ENCODE measurements at places on chromosomes 12 and 14. TPM values are rescaled to one million over a fixed set of nuclear protein-coding genes. Genes with fewer than 3 reads are reported as not detected.

GRCh38 chr12:27900920-27901879, 71.3 kb downstream of the PTHLH start:
- H3K4me3 ChIP-seq = no peak overlapping the region
- H3K36me3 ChIP-seq = no peaks in the 10 kb centered on the region
- H3K27me3 ChIP-seq = no peaks in the 10 kb centered on the region
- no peak overlapping the region for H3K27ac ChIP-seq
- DNase-seq = no peak

GRCh38 chr14:49203676-49204075, 382.5 kb downstream of the RPS29 start:
- H3K36me3 ChIP-seq = no peaks in the 10 kb centered on the region
- H3K27me3 ChIP-seq = no peaks in the 10 kb centered on the region
- DNase-seq = no peak

DNA sequence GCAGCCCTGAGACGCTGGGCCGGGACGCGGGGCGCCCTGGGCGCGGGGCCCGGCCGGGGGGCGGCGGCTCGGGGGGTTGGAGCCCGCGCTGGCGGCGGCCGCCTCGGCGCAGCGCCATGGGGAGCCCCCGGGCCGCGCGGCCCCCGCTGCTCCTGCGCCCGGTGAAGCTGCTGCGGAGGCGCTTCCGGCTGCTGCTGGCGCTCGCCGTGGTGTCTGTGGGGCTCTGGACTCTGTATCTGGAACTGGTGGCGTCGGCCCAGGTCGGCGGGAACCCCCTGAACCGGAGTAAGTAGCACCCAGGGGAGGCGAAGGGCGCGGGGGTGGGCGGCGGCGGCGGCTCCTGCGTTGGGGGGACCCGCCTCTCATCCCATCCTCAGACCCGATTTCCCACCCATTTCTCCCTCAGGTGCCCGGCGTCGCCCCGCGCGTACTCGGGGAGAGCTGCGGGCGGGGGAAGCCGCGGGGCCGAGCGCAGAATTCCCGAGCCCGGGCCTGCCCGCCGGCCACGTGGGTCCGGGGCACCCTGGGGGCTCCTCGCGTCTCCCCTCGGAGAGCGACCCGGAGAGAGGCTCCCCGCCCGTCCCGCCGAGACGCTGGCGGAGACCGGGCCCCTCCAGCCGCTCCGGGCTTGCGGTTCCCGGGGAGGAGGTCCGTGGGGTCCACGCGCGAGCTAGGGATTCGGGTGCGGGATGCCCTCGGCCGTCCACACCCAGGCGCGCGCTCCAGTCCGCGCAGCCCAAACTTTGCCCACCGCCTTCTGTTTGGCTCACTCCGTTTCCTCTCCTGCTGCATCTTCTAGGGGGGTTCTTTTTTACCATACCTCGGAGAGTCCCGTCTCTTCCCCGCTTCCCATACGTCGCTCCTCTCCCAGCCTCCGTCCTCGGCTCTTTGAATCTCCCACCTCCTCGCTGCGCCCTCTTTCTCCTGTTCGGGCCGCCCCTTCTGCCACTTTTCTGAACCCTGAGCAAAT, 807 bp downstream of the B4GALNT3 start:
- H3K4me1 ChIP-seq = peaks cover 26% of the 10 kb centered on the region
- H3K27ac ChIP-seq = no peak overlapping the region
- peak; percentile 10 for DNase-seq
- peak overlapping the region; percentile 50 for H3K4me3 ChIP-seq
- no peaks in the 10 kb centered on the region for H3K27me3 ChIP-seq
- H3K36me3 ChIP-seq = no peaks in the 10 kb centered on the region

DNA sequence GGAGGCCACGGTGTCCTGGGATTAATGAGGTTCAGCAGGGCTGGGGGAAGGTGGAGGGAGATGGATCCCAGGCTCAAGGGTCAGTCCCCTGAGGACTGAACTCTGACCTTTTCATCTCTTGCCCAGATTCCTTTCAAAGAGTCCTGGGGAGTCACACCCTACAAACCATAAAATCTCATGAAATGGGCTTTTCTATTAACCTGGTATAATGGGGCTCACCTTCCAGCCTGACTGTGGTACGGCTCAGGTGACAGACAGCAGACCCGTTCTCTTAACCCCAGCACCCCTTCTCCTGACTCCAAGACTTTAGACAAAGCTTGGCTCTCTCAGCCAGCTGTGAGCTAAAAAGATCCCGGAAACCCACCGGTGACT, 268.2 kb downstream of the ADGRD1 start:
- DNase-seq = no peak
- H3K27me3 ChIP-seq = peaks cover 3% of the 10 kb centered on the region
- no peaks in the 10 kb centered on the region for H3K36me3 ChIP-seq
- no peak overlapping the region for H3K4me3 ChIP-seq
- peaks cover 12% of the 10 kb centered on the region for H3K4me1 ChIP-seq
- no peak overlapping the region for H3K27ac ChIP-seq

- H3K36me3 ChIP-seq = no peaks in the 10 kb centered on the region
- no peak for DNase-seq
- H3K4me1 ChIP-seq = no peaks in the 10 kb centered on the region
- H3K4me3 ChIP-seq = no peak overlapping the region
- no peak overlapping the region for H3K27ac ChIP-seq
- no peaks in the 10 kb centered on the region for H3K27me3 ChIP-seq
These were observed 81.7 kb downstream of the RIN3 start for GRCh38 chr14:92595267-92595666.

DNA sequence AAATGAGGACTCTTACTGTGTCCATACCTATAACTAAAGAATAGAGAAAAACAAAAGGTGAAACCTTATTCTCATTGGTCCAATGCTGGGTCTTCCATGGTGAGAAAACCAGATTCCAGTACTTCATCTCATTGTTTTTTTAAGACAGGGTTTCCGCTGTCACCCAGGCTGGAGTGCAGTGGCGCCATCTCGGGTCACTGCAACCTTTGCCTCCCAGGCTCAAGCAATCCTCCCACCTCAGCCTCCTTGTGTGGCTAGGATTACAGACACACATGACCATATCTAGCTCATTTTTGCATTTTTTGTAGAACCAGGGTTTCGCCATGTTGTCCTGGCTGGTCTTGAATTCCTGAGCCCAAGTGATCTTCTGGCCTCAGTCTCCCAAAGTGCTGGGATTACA, 13.3 kb downstream of the RBM23 start:
- H3K27ac ChIP-seq = no peak overlapping the region
- H3K36me3 ChIP-seq = peaks cover 82% of the 10 kb centered on the region
- H3K4me1 ChIP-seq = no peaks in the 10 kb centered on the region
- no peaks in the 10 kb centered on the region for H3K27me3 ChIP-seq
- no peak overlapping the region for H3K4me3 ChIP-seq

DNA sequence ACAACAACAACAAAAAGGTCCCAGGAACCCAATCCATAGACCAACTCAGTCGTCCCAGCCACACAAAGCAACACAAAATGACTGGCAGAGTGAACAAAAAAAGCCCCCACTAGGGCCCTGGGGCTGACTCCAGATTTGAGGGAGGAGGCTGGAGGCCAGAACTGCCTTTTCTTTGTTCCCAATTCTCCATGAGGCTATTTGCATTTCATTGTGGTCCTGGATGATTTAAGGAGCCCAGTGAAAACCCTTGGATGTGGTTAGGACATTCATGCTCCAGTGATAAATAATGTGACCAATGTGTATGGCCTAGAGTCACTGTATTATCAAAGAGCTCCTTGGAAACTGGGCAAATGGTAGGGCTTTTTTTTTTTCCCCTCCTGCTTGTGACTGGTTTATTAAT, 192.9 kb downstream of the NUAK1 start:
- DNase-seq = no peak
- H3K27ac ChIP-seq = no peak overlapping the region
- H3K27me3 ChIP-seq = no peaks in the 10 kb centered on the region
- H3K36me3 ChIP-seq = no peaks in the 10 kb centered on the region

DNA sequence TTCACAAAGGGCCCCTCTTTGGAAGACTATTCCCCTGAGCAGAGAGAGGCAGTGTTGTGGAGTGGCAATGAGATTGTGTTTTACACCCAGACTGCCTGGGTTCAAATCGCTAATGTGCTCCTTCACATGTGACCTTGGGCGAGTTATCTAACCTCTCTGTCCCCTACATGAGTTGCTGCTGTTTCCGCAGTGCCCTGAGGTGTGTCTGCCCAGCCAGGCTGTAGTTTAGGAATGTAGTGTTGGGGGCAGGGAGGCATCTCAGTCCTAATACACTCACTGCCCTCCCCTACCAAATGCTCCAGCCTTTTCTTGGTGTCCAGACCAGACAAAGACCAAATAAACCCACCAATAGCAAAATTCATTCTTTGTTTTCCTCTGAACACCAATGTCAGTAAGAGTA, 78.6 kb downstream of the SLC24A4 start:
- H3K27ac ChIP-seq = peak overlapping the region; percentile 57
- no peaks in the 10 kb centered on the region for H3K27me3 ChIP-seq
- DNase-seq = no peak
- no peak overlapping the region for H3K4me3 ChIP-seq
- H3K36me3 ChIP-seq = no peaks in the 10 kb centered on the region

DNA sequence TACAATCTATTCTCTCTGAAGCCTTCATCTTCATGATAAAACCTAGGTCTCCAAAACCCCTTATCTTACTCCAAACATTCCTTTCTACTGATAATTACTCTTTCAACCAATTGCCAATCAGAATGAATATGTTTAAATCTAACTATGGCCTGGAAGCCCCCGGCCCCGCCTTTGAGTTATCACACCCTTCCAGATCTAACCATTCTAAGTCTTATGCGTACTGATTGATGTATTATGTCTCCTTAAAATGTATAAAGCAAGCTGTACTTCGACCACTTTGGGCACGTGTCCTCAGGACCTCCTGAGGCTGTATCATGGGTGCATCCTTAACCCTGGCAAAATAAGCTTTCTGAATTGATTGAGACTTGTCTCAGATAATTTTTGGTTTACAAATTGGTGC, 14.4 kb downstream of the PABPN1 start:
- H3K27ac ChIP-seq = no peak overlapping the region
- no peaks in the 10 kb centered on the region for H3K27me3 ChIP-seq
- H3K4me3 ChIP-seq = no peak overlapping the region
- H3K36me3 ChIP-seq = no peaks in the 10 kb centered on the region

- no peaks in the 10 kb centered on the region for H3K27me3 ChIP-seq
- H3K4me3 ChIP-seq = no peak overlapping the region
- H3K36me3 ChIP-seq = no peaks in the 10 kb centered on the region
- DNase-seq = no peak
- no peaks in the 10 kb centered on the region for H3K4me1 ChIP-seq
These were observed 14.4 kb upstream of the ERGIC2 start for GRCh38 chr12:29395356-29395755.

GRCh38 chr12:65529771-65530435, 251.4 kb downstream of the MSRB3 start:
- no peaks in the 10 kb centered on the region for H3K4me1 ChIP-seq
- DNase-seq = no peak
- no peaks in the 10 kb centered on the region for H3K36me3 ChIP-seq
- no peak overlapping the region for H3K4me3 ChIP-seq
- no peak overlapping the region for H3K27ac ChIP-seq
- H3K27me3 ChIP-seq = no peaks in the 10 kb centered on the region

GRCh38 chr12:105843561-105843960, 295.2 kb downstream of the NUAK1 start:
- H3K36me3 ChIP-seq = no peaks in the 10 kb centered on the region

PGAM5 gene
- 42.0 TPM for total RNA-seq

EEF1AKMT3 gene
- 4.8 TPM for total RNA-seq

PTCSC3 gene
- total RNA-seq = not detected

GPD1 gene
- total RNA-seq = 1.7 TPM

CFAP54 gene
- 0.78 TPM for total RNA-seq

Measured in cardiac muscle cell (in vitro differentiated cells and primary cell).